ENCODE measurements at places on chromosomes 7 and 10.

- DNase-seq: peak; percentile 9
These were observed 593 bp downstream of the CDK13 start for GRCh38 chr7:39950473-39951225.

- DNase-seq: no peak
These were observed 129.0 kb upstream of the TCF7L2 start for GRCh38 chr10:112821038-112821437.

GRCh38 chr7:31663072-31663471 is 23.9 kb upstream of the PPP1R17 start:
- DNase-seq: no peak

DNA sequence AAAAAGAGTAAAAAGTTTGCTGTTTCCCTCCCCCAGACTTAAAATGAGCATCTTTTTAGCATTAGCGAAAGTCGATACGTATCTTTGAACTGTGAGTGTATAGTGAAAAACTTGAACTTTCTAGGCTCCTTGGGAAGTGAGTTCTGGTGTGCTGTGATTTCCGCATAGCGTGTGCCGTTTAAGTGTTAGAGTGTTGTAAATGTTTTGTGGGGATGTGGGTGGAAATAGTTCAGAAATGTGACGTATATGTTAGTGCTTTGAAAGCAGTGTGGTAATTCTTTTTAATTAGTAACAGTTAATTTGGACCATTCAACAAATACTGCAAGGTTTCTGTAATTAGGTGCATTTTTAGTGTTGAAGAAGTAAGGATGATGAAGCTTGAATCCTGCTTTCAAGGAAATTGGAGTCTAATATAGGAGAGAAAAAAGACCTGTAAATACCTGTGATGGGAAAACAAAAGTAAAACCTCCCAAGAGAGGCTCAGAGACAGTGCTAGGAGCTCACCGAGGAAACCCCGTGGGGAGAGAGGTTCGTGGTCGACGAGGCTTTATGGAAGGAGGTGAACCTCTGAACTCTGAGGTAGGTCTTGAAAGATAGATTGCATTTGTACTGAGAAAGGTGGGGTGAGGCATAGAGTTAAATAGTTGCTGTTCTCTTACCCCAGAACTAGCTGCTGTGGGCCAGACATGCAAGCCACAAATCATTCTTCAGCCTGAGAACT is 40.8 kb downstream of the RBM33 start:
- no peak for DNase-seq

DNA sequence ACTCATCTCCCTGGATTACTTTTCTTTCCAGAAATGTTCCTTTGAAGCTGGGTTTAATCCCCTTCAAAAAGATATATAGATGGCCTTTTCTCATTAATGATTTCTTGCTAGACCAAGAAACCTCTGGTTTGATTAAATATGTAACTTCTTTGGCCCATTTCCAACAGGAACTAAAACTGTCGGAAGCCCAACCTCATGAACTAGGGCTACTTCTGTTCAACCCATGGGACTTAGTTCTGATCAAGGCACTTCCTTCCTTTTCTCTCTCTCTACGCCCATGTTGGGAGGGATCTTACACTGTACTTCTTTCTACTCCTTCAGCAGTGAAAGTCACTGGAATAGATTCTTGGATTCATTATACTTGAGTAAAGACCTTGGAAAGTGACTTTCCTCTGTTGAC is 83.6 kb downstream of the TMEM106B start:
- DNase-seq: no peak

DNA sequence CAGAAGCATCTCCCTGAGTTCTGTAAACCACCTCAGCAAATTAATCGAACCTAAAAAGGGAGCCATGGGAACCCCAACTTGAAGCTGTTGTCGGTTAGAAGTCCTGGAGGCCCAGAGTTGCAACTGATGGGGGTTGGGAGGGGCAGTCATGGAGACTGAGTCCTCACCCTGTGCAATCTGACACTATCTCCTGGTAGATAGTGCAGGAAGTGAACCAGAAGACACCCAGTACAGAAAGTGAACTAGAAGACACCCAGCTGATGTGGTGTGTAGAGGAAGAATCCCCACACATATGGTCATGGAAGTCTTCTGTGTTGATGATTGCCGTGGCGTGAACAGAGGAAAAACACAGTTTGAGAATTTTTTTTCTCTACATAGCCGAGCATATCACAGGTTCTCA is 58.8 kb upstream of the SRRM3 start:
- no peak for DNase-seq

DNA sequence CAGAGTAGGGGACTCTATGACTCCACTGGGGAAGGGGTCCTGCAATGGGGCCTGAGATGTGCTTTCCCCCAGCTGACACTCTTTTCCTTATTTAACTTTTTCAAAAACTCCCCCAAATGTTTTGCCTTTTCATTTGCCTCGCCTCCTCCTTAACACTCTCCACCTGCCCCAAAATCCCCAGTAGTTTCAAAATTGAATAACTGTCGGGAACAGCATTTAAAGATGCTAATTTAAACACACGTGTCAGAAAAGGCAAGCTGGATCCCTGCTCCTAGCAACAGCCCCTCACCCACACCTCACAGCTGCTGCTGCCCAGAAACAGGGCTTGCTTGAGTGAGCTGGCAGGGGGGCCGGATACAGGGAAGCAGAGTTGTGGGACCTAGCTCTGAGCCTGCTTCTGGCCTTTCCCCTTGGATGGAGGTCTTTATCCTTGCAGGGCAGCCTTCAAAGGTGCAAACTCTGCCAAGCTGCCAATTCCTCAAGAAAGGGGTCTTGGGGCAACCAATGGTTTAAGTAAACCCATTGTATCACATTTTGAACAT is 115.3 kb downstream of the KCNMA1 start:
- DNase-seq: no peak

DNA sequence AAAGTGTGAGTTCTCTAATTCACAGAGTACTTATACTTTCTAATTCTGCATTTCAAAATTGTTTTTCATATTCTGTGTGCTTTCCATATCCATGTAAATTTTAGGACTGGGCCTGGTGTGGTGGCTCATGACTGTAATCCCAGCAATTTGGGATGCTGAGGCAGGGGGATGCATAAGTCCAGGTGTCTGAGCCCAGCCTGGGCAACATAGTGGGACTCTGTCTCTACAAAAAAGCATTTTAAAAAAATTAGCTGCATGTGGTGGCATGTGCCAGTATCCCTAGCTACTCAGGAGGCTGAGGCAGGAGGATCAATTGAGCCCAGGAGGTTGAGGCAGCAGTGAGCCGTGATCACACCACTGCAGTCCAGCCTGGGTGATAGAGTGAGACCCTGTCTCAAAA is 382.6 kb upstream of the AKR1E2 start:
- no peak for DNase-seq

- DNase-seq: no peak
These were observed 172.7 kb downstream of the GNAI1 start for GRCh38 chr7:80307227-80307856.

DNA sequence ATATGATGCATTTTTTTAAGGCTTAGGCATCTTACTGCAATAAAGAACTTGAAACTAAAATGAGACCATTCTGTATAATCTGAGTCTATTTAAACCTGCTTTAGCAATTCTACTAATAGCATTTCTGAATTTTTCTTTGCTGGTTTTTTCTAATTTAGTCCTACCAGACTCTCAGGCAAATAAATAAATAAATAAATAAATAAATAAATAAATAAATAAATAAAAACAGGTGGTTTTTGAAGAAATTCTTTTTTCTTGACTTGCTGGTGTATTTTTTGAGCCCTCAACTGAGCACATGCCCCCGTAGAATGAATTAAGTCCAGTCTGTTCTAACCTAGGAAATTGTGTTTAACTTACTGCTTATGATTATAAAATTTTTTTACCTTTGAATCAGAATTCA is 134.7 kb upstream of the FOXP2 start:
- no peak for DNase-seq

GRCh38 chr10:33249137-33249536 is 85.3 kb downstream of the NRP1 start:
- DNase-seq: no peak

DNA sequence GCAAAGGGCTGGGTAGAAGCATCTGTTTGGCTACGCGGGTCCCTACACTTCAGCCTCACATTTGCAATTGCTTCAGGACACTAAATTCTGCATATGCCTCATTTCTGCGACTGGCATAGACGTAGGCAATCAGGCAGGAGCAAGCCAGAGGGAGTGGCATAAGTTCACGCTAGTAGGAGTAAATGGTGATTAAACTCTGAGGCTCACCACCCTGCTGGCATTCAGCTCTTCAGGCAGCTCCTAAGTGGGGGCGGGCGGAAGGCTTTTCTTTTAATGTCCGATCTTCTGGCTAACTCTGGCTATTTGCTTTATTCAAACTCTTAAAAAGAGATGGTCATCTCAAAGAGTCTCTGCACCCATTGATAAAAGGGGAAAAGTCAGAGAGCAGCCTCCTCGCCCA is 45.3 kb downstream of the RGS10 start:
- DNase-seq: no peak

DNA sequence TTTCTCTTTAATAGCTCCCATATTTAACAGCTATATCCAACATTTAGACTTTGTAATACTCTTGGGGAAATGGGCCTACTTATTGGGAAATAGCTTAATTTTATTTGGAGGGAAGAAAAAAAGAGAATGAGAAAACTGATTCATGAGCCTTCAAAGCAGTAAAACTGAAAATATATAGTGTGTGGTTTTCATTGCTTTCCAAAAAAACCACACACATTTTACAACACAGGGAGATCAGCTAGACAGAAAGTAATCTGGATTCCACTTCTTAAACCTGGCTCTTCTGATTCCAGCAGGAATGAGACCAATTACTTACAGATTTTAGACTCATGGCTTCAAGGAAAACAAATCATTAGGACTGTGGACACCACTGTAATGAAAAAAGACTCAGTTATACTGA is 48.7 kb downstream of the CH25H start:
- DNase-seq: no peak

GRCh38 chr7:101677391-101677790 is 48.3 kb upstream of the MYL10 start:
- no peak for DNase-seq

- DNase-seq: peak; percentile 37
These were observed at the start of gene FBXW4 for GRCh38 chr10:101694674-101695403. Gene FBXW4, minus strand, starts transcription at chr10:101695170. Its CDS starts 65 bp downstream, at chr10:101695105.

DNA sequence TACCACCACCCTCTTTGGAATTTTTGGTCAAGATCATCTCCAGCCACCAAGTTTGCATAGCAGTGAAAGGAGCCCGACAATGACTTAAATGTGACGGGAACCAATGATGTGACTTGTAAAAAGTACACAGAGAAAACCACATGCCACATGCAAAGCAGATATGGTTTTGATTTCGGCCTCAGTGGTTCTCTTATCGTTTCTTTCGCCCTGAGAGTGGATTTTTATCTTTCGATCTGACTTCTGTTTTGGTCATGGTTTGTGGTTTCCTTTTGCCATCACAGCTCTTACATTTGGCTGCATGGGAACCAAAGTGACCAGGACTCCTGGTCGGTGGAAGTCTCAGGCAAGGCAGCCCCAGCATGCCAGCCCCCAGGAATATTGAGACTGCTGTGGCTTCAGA is 31.5 kb downstream of the TCF7L2 start:
- no peak for DNase-seq

DNA sequence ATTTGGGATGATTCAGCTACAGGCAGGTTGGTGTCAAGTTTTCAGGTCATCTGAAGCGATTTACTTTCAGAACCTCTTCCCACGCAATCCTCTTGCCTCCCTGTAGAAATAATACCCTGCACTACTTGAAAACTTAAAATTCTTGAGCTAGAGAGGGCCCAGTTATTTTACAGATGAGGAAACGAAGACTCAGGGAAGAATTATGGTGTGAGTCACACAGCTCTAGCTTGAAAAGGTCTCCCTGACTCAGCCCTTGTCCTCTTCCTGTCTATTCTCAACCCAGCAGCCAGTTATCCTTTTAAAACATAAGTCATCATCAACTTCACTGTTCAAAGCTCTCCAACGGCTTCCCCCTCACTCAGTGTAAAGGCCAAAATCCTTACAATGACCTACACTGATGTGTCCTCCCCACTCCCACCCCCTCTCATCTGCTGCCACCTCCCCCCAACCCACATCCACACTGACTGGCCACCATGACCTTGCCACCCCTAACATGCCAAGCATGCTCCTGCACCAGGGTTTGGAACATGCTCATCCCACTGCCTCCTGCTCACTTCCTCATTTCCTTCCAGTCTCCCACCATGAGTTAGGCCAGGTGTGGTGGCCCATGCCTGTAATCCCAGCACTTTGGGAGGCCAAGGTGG is 3.4 kb downstream of the DNMBP start:
- no peak for DNase-seq

- peak; percentile 53 for DNase-seq
These were observed 59.1 kb downstream of the STK32C start for GRCh38 chr10:132248455-132249225.

- DNase-seq: no peak
These were observed 976 bp downstream of the ABCF2 start for GRCh38 chr7:151225948-151226510.
